B cell (primary cell): ENCODE measurements at places on chromosomes 12 and 14. TPM values are rescaled to one million over a fixed set of nuclear protein-coding genes. Genes with fewer than 3 reads are reported as not detected.
A peak's percentile ranks its signal among the peaks of the same experiment; 100 is the strongest.

Gene ALDH2
- polyA plus RNA-seq = 7.0 and 10.3 TPM in 2 replicates

DNA sequence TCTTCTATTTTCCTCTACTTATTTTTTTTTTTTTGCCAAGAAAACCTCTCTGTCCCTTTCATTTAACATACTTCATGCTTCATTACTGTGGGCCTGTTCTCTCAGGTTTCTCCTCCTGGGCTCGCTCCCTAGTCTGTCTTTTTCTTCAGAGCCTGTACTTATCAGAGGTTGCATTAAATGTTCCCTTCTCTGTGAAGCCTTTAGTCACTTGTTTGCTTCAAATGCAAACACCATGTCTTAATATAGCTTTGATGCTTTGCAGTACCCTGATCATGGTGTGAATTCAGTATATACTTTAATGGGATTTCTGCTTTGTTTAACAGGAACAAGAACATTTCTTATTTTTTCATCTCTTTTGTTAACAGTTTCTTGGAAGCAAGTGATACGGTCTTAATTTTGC, 72.7 kb upstream of the DNM1L start:
- DNase-seq = no peak

Gene RTL1
- not detected in 2 replicates for polyA plus RNA-seq

Gene CLEC2B
- 58.2 and 86.6 TPM in 2 replicates for polyA plus RNA-seq

DNA sequence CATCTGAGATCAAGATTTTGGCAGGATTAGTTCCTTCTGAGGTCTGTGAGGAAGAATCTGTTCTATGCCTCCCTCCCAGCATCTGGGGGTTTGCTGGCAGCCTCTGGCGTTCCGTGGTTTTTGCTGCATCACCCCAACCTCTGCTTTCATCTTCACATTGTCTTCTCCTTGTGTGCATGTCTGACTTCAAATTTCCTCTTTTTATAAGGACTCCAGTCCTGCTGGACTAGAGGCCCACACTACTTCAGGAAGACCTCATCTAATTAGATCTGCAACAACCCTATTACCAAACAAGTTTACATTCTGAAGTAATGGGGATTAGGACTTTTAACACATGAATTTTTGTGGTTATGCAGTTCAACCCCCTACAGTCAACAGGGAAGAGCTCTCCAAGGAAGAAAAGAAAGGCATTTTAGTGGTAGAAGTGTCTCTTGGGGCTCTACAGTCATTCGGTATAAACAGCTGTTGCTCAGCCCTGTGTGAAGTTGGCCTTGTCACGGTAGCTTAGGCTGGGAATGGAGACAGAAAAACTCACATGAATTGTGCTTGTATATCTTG, 89.7 kb downstream of the CAND1 start:
- DNase-seq = no peak

Gene STXBP6
- 0.01 TPM in 1 of 2 replicates, not detected in the other for polyA plus RNA-seq

- DNase-seq = peak; percentile 74
Observed at GRCh38 chr12:94318181-94318580, 141.5 kb downstream of the CEP83 start.

DNA sequence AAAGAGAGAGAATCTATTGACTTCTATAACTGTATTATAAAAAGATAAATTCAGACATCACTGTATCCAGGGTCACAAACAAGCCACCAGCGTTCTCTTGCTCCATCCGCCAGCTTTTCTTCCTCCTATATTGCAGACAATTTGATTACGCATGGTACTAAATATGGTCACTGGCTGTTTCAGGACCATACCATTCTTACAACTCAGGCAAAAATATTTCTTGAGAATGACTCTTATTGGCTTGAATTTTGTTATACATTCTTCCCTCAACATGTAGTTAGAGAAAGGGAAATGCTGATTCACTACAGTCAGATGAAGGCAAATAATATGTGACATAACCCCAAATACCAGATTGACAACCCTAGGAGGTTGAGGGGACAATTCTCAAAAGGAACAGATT, 101.3 kb downstream of the SLC6A15 start:
- DNase-seq = no peak

DNA sequence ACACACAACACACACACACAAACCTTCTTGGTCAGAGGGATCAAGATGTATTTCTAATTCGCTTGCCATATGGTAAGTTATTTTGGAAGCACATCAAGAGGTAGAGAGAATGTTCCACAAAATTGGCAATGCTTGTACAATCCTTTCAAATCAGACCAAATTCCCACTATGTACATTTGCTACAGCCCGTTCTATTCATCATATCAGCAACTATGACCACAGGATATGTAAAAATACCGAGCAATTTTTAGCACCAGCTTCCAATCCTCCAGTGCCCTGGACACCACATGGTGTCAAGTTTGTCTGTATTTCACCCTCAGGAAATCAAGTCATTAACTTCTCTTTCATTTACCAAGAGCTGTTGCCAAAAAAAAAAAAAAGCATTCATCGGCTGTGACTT, 21.2 kb downstream of the TBX5 start:
- no peak for DNase-seq

DNA sequence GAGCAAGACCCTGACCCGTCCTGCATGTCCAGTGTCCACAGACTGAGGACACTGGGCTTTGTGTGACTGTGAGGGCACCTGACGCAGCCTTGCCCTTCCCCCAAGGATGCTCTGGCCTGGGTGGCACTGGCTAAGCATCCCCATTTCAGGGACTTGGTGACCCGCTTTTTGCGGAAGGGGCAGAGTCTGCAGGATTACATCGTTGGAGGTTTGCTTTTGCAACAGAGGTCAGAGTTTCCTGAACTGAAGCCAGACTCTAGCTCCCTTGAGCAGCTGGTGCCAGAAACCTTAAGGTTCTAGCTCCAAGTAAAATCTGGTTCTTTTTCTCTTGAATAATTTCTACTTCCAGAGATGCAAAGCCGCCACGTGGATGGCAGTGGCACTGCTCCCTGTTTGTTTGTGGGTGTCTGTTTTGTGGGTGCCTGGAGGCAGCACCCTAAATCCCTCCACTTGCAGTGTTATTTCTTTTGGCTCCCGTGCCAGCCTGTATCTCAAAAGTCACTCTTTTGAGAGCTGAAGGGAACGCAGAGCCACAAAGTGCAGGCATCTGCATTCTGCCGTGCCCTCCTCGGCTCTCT, 184.7 kb downstream of the TSPAN9 start:
- DNase-seq = no peak

Gene AJUBA
- 0.14 TPM in 1 of 2 replicates, not detected in the other for polyA plus RNA-seq

DNA sequence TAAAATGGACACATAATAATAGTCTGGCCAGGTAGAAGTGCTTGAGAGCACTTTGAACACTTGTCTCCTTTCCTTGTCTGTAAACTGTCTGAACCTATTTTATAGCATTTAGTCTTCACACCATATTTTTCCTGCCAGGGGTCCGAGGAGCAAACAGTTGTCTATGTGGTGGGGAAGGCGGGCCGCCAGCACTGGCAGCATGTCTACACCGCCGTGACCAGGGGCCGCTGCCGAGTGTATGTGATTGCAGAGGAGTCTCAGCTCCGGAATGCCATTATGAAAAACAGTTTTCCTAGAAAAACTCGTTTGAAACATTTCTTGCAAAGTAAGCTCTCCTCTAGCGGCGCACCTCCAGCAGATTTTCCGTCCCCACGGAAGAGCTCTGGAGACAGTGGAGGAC, 28.7 kb downstream of the HELB start:
- no peak for DNase-seq

GRCh38 chr14:20302042-20302755, 3.6 kb downstream of the TTC5 start:
- DNase-seq = no peak
